ENCODE measurements at places on chromosomes 16 and 17. TPM values are rescaled to one million over a fixed set of nuclear protein-coding genes. Genes with fewer than 3 reads are reported as not detected.

DNA sequence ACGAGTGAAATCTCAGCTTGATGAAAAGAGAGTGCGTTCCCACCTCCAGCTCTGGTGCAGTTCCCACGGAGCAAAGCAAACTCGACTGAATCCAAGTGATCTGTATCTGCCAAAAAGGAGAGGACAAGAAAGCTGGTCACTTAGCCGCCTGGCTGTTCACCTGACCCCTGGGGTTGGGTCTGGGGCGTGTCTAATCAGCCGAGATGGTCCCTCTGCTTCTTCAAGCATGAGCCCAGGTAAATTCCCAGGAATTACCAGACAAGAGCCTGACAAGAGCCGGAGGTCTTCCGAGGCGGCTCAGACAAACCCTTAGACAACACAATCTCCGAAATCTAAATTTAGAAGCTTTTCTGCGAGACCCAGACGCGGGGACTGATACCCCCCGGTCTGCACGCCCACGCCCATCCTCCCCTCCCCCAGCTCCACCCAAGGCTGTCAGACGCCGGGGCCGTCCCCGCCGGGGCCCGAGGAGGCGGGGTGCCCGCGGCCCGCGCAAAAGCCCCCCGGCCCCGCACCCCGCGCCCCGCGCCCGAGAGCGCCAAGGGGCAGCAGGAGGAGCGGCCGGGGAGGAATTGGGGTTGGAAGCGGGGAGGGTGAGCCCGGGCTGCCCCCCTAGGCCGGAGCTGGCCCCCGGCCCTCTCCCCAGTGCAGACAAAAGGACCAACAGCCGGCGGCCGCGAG lies 674 bp downstream of the ZNF821 start:
- no peaks in the 10 kb centered on the region for H3K27me3 ChIP-seq
- peak; percentile 73 for DNase-seq
- peaks cover 20% of the 10 kb centered on the region for H3K36me3 ChIP-seq
- H3K4me3 ChIP-seq: peak overlapping the region; percentile 89
- H3K4me1 ChIP-seq: peaks cover 33% of the 10 kb centered on the region

DNA sequence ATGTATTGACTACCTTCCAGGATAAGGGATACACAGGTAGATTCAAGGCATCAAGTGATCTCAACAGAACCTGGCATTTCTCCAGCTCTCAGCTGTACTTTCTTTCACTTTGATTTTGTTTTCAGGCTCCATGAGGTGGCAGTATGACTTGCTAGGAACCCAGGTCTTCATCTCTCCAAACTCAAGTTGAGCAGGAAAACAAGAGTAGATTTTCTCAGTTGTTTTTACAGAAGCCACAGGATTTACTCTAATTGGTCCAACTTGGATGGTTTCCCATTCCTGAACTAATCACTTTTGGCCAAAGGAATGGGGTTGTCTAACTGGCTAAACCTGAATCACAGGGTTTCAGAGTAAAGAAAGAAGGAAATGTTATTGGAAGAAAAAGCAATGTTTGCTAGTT lies 146.6 kb downstream of the TRIM37 start:
- no peak for DNase-seq
- H3K27ac ChIP-seq: no peak overlapping the region
- no peaks in the 10 kb centered on the region for H3K4me1 ChIP-seq
- no peak overlapping the region for H3K4me3 ChIP-seq

The KRTAP4-6 gene
- polyA plus RNA-seq: not detected

The PERCC1 gene
- 0.84 TPM for polyA plus RNA-seq

The SCO1 gene
- polyA plus RNA-seq: 8.4 TPM

Measured in B cell (primary cell).